Cardiac atrium fibroblast (primary cell): ENCODE measurements at places on chromosomes 7 and 10. TPM values are rescaled to one million over a fixed set of nuclear protein-coding genes. Genes with fewer than 3 reads are reported as not detected.

Gene MACC1
- total RNA-seq, result 0.18 and 0.32 TPM in 2 replicates

Gene CDH23
- total RNA-seq, result 0.18 TPM in 1 of 2 replicates, not detected in the other

Gene TUBB8
- not detected in 2 replicates for total RNA-seq

Gene KIF20B
- 2.5 and 4.7 TPM in 2 replicates for total RNA-seq

Gene ZNF487
- 1.1 and 13.5 TPM in 2 replicates for total RNA-seq

Gene SLC35B4
- 8.8 and 10.0 TPM in 2 replicates for total RNA-seq

Gene PEX1
- total RNA-seq, result 7.0 and 7.8 TPM in 2 replicates

Gene TMEM229A
- total RNA-seq, result 2.1 and 3.2 TPM in 2 replicates

Gene C10orf143
- total RNA-seq, result 1.6 TPM in 1 of 2 replicates, not detected in the other

Gene FKBP14
- total RNA-seq, result 31.2 and 38.4 TPM in 2 replicates

Gene DHX32
- total RNA-seq, result 28.2 and 34.0 TPM in 2 replicates

Gene SPDYE2B
- not detected in 2 replicates for total RNA-seq

Gene RRP12
- total RNA-seq, result 12.5 and 13.2 TPM in 2 replicates

Gene INSYN2A
- total RNA-seq, result not detected in 2 replicates

Gene PTPRZ1
- 0.18 TPM in 1 of 2 replicates, not detected in the other for total RNA-seq
